Mucosa of gallbladder (tissue), 1 donor: ENCODE measurements at places on chromosomes 3 and 15.

DNA sequence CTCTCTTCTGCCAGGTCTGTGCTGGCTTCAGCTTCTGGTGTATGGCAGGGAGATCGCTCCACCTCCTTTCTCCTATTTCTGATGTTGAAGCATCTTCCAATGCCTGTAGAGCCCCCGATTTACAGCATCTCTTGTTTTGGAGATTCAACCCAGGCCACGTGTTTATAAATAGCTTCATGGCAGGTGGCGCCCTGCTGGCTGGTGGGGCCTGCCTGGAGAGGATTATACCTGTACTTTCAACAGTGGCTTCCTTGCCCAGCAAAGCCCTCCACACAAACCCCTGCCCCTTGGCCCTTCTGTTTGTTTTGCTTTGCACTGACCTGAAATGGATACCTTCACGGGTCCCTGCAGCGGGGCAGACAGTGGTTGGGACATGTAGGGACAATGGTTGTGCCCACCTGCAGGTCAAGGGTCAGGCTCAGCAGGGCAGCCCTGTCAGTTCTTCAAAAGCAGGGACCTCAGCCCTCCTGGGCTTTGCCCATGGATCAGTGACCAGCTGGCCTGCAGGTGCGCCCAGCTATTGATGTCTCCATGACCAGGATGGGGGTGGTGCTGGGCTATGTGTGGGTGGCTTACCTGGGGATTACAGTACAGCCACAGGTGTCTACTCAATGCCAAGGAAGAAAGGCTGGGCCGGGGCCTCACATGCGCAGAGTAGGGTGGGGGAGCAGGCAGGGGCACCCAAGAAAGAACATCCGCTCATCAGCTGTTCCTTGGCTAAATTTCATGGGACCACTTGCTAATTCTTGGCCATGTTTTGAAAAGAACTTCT lies 112.7 kb upstream of the PRR23C start:
- DNase-seq = no peak

DNA sequence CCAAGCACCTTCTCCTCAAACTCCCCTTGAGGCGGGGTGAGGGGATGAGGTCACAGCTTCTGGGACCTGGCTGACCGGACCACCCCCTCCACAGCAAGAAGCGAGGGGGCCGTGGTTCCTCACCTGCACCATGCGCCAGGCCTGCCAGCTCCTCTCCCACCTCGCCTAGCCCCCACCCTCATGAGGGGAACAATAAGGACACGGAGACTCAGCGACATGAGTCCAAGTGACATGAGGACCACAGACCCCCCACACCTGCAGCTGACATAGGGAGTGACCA lies 118.7 kb downstream of the CHSY1 start:
- DNase-seq = no peak

DNA sequence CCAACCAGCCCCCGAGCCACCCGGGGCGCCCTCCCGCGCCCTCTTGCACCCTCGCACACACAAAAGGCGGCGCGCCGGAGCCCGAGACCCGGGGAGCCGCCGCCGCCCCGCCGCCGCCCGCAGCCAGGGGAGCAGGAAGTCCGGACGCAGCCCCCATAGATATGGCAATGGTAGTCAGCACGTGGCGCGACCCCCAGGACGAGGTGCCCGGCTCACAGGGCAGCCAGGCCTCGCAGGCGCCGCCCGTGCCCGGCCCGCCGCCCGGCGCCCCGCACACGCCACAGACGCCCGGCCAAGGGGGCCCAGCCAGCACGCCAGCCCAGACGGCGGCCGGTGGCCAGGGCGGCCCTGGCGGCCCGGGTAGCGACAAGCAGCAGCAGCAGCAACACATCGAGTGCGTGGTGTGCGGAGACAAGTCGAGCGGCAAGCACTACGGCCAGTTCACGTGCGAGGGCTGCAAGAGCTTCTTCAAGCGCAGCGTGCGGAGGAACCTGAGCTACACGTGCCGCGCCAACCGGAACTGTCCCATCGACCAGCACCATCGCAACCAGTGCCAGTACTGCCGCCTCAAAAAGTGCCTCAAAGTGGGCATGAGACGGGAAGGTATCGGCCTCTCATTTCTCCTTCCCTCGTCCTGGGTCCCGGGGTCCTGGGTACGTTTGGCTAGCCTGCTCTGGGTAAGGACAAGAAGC lies 1.6 kb downstream of the NR2F2 start:
- no peak for DNase-seq

DNA sequence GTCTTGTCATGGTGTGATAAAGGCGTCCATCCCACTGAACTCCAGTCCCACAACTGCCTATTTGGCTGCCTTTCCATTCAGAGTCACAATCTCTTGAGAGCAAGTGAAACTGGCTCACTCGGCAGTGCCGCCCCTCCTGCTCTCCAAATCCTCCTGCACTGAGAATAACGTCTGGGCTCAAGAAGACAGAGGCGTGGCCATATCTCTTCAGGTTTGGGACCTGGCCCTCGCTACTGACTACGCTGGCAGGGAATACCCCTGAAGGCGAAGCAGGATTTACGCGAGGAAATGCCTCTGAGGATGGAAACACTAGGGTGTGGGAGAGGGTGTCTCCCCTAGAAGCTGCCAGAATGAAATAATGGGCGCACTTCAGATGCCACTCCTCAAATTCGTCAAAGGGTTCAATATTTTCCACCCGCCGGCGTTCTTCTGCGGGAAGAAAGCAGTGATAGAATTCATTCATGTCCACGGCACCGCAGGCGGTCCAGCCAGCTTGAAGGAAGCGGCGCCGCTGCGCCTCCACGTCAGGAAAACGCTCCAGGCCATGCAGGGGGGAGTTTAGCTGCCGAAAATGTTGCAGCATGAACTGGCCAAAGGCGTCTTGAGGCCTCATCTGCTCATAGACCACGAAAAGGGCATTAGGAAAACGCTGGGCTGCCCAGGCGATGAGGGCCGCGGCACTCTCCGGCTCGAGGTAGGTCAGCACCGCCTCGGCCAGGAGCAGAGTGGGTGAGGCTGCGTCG lies 985 bp downstream of the LCMT2 start:
- DNase-seq = peak; percentile 10

- DNase-seq = no peak
Observed at GRCh38 chr15:93779341-93779740, 452.0 kb upstream of the MCTP2 start.

DNA sequence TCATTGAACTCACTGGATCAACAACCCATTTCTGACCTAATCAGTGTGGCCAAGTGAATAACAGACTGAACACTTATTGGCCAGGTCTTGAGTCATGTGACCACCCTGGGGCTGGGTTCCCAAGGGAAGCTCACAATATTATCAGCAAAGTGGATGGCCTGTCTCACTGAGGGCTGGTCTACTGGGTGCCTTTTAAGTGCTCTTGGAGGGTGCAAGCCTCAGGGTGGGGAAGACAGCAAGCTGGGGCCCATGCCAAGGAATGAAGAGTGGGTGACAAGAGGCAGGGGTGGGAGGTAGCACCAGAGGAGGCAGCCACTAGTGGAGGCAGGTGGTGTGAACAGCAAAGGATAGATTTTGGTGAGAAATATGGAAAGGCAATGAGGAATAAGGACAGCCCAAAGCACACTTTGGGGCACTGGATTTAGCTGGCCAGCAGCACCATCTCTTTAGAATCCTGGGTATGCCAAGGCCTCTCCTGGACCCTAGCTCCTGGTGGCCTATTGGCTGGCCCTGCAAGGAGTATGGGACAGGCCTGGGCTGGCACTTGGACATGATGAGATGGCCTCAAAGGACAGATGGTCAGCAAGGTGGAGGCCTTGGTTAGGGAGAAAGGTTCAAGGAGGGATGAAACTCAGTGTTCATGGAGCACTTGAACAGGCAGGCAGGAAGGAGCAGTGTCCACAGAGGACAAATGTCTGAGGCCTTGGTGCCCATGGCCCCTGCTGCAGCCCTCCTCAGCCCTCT lies 34.2 kb downstream of the HMCES start:
- DNase-seq = no peak
